ENCODE measurements at places on chromosomes 1 and 21. TPM values are rescaled to one million over a fixed set of nuclear protein-coding genes. Genes with fewer than 3 reads are reported as not detected.
A peak's percentile ranks its signal among the peaks of the same experiment; 100 is the strongest.

LCE6A gene
- total RNA-seq: not detected

KCNE1 gene
- 0.58 TPM for total RNA-seq

DNAI4 gene
- total RNA-seq: 4.3 TPM

PLEKHN1 gene
- 7.0 TPM for total RNA-seq

DENND4B gene
- 19.0 TPM for total RNA-seq

SPRR2F gene
- total RNA-seq: not detected

MAN1A2 gene
- total RNA-seq: 43.8 TPM

NTMT2 gene
- not detected for total RNA-seq

TCHH gene
- not detected for total RNA-seq

DNA sequence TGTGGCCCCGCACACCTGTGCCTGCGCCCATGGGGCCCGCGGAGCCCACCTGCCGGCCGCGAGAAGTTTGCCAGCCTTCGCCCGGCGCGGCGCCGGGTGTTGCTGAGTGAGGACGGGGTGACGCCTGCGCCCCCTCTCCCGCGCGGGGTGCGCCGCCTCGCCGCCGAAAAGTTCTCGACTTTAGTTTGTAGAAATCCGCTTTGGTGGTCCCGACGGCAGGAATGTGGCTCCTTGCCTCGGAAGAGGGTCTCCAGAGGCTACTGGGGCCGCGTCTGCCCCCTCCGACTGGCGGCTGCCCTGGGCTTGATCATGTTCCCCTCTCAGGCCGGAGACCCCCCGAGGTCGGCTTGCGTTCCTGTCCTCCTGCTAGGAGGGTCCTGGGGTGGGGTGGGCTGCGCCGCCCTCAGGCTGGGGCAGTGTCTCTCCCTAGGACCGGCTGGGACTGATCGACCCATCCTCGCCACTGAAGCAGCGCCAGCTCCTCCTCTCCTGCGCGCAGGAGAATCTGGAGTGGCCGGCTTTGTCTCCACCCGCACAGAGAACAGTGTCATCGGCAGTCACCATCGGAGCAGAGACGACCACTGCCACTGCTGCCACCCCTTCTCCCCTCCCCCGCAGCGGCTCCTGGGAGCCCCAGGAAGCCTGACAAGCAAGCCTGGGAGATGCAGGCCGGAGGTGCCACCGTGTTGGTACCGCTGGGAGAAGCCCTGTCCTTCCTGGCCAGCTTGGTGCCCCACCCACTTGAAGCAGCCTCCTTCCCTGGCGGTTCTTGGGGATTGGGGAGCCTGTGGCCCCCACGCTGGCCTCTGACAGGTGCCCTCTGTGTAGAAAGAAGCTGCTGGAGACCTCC, 553 bp upstream of the SLC30A2 start:
- no peaks in the 10 kb centered on the region for H3K36me3 ChIP-seq
- H3K27me3 ChIP-seq: peaks cover 63% of the 10 kb centered on the region
- H3K4me1 ChIP-seq: no peaks in the 10 kb centered on the region
- no peak overlapping the region for H3K27ac ChIP-seq

DNA sequence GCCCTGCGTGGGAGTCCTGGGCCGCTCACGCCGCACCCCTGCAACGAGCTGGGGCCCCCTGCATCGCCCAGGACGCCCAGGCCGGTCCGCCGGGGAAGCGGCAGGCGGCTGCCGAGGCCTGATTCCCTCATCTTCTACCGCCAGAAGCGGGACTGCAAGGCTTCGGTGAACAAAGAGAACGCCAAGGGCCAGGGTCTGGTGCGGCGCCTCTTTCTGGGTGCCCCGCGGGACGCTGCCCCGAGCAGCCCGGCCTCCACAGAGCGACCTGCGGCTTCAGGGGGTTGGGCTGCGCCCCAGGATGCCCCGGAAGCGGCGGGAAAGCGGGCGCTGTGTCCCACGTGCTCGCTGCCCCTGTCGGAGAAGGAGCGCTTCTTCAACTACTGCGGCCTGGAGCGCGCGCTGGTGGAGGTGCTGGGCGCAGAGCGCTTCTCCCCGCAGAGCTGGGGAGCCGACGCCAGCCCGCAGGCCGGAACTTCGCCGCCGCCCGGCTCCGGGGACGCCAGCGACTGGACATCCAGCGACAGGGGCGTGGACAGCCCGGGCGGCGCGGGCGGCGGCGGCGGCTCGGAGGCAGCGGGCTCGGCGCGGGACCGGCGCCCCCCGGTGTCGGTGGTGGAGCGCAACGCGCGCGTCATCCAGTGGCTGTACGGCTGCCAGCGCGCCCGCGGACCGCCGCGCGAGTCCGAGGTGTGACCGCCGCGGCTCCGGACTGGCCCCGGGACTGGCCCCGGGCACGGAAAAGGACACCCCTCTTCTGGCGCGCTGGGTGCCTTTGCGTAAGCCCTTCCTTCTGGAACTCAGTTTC, 2.7 kb downstream of the FAM110D start:
- H3K27me3 ChIP-seq: peaks cover 24% of the 10 kb centered on the region
- no peaks in the 10 kb centered on the region for H3K36me3 ChIP-seq
- H3K4me3 ChIP-seq: peak overlapping the region; percentile 69
- no peak overlapping the region for H3K27ac ChIP-seq
- DNase-seq: no peak

- no peak overlapping the region for H3K27ac ChIP-seq
- no peaks in the 10 kb centered on the region for H3K36me3 ChIP-seq
- H3K27me3 ChIP-seq: no peaks in the 10 kb centered on the region
- H3K4me3 ChIP-seq: no peak overlapping the region
- no peak for DNase-seq
- peaks cover 17% of the 10 kb centered on the region for H3K4me1 ChIP-seq
These were observed 76.1 kb upstream of the JUN start for GRCh38 chr1:58859769-58860485.

- no peaks in the 10 kb centered on the region for H3K36me3 ChIP-seq
- H3K4me3 ChIP-seq: no peak overlapping the region
- no peak overlapping the region for H3K27ac ChIP-seq
These were observed 141.4 kb downstream of the PEX14 start for GRCh38 chr1:10615932-10616671.

GRCh38 chr1:209675565-209676154, 448 bp downstream of the G0S2 start:
- H3K4me3 ChIP-seq: peak overlapping the region; percentile 84
- H3K36me3 ChIP-seq: peaks cover 5% of the 10 kb centered on the region
- peaks cover 23% of the 10 kb centered on the region for H3K27me3 ChIP-seq
- DNase-seq: no peak
- no peak overlapping the region for H3K27ac ChIP-seq

- H3K36me3 ChIP-seq: peaks cover 5% of the 10 kb centered on the region
- H3K27ac ChIP-seq: no peak overlapping the region
- peaks cover 18% of the 10 kb centered on the region for H3K27me3 ChIP-seq
- H3K4me3 ChIP-seq: no peak overlapping the region
These were observed 5.4 kb upstream of the CELA2A start for GRCh38 chr1:15451014-15451722.

DNA sequence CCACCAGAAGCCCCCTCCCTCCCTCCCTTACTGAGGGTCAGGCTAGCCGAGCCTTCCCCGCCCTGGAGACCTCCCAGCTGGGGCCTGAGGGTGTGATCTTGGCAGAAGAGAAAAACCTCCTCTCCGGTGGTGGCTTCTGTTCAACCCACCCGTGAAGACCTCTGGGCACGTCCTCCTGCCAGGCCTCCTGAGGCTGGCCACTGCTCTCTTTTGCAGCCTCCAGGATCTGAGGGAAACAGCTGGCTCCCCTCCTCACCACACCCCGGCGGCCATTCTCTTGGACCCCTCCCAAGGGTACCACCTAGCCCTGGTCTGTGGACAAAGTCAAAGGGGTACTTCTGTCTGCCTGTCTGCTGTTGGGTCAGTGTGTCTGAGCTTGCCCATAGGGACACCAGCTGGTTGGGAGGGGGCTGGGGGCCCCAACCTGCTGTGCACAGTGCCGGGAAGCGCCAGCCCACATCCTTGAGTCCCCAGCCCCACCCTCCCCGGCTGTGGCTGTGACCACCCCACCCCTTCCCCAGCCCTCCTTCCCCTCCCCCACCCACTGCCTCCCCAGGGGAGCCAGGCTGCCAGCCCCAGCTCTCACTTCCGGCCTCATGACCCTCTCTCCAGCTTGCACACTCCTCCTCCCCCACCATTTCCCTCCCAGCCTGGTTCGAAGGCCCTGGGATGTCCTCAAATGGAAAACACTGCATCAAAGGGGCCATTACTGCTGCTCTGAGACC, 48.1 kb downstream of the AHDC1 start:
- H3K4me1 ChIP-seq: peaks cover 40% of the 10 kb centered on the region
- H3K4me3 ChIP-seq: no peak overlapping the region
- H3K27ac ChIP-seq: peak overlapping the region; percentile 15
- H3K36me3 ChIP-seq: no peaks in the 10 kb centered on the region
- H3K27me3 ChIP-seq: no peaks in the 10 kb centered on the region

GRCh38 chr1:234722904-234723720, 113.1 kb upstream of the IRF2BP2 start:
- peak overlapping the region; percentile 100 for H3K27ac ChIP-seq
- H3K4me3 ChIP-seq: peak overlapping the region; percentile 86
- H3K4me1 ChIP-seq: peaks cover 98% of the 10 kb centered on the region
- H3K27me3 ChIP-seq: no peaks in the 10 kb centered on the region
- peak; percentile 86 for DNase-seq
- no peaks in the 10 kb centered on the region for H3K36me3 ChIP-seq

- peaks cover 48% of the 10 kb centered on the region for H3K36me3 ChIP-seq
- H3K27me3 ChIP-seq: peaks cover 7% of the 10 kb centered on the region
- H3K27ac ChIP-seq: peak overlapping the region; percentile 93
- H3K4me3 ChIP-seq: peak overlapping the region; percentile 47
- H3K4me1 ChIP-seq: peaks cover 90% of the 10 kb centered on the region
These were observed 41.0 kb downstream of the ATP2B4 start for GRCh38 chr1:203667616-203668015.
